ENCODE measurements at places on chromosomes 5 and 9.
A peak's percentile ranks its signal among the peaks of the same experiment; 100 is the strongest.

GRCh38 chr5:135978993-135979392 lies 24.2 kb upstream of the LECT2 start:
- no peak for DNase-seq

- no peak for DNase-seq
Measured at GRCh38 chr5:33369485-33370465, 71.0 kb upstream of the TARS1 start.

DNA sequence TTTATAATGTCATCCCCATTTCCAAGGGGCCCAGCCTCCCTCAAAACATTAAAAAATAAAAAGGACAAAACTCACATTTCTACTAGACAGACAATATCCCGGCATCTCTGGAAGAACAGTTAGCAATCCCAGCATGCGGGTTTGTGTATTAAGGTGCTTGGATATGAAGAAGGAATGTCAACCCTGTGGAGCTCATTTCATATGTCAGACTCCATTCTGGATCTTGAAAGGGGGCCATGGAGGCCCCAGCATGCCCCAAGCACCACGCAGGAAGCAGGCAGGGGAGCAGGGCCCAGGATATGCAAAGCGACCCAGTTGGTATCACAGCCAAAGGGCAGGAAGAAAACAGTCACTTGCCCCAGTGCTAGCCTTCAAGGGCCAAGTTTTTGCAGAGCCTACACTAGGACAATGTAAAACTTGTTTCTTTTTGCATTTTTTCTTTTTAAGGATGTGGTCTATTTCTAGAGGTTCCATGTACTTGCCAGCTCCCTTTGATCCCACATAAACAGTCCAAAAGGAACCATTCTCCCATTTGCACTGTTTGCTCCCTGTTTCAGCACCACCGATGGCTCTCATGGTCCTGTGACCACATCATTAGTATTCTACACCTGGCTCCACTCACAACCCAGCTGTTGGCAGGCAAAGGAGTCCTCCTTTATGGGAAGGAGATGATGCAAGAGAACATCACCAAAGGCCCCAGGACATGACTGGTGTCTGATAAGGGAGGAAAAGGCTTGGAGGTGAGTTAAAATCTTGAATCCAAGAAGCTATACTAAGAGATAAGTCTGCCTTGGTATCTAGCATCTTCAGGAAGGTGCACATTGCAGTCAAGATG lies 58.3 kb downstream of the FGF1 start:
- no peak for DNase-seq

DNA sequence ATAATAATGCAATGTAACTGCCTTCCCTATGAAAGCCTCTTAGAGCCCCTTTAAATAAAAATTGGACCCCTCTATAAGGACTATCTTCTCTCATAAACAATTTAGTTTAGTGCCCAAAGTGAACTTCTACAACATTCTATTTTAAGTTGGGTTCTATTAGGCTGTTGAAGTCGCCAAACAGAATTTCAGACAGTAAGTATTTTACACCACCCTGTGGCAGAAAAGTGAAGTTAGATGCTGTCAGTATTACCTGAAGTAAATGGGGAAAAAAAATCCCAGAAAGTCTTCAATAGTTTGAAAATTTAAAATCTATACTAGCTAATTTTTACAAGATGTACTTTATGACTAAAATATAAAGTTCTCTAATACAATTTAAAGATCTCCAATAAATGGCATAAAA lies 29.5 kb downstream of the CAAP1 start:
- peak; percentile 4 for DNase-seq

DNA sequence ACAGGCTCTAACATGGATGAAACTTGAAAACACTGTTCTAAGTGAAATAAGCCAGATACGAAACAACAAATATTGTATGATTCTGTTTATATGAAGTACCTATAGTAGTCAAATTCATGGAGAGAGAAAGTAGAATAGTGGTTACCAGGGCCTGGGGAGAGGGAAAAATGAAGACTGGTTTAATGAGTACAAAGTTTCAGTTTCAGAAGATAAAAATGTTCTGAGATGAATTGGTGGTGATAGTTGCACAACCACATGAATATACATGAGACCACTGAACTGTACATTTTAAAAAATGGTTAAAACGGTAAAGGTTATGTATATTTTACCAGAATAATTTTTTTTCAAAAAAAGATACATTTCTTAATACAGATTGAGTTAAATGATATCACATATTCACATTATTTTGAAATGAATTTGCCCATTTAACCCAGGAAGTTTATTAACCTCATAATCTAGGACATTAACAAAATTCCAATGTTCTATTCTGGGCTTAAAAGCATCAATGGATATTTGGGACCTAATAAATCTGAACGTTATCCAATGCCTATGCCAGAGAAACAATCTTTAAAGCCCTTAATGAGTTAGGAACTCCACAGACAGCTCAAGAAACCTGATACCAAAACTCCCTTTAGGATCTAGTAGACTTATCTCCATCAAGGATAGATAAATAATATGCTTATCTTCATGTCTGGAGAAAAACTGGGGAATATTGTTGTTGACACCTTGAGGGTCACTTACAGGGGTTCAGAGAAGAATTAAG lies 521.3 kb downstream of the EFNA5 start:
- peak; percentile 63 for DNase-seq

- peak; percentile 67 for DNase-seq
Measured at GRCh38 chr5:116137544-116138378, 52.9 kb downstream of the COMMD10 start.

GRCh38 chr9:137953683-137954438 lies 76.3 kb downstream of the CACNA1B start:
- DNase-seq = no peak

GRCh38 chr9:113999256-114000062 lies 78.6 kb downstream of the AMBP start:
- no peak for DNase-seq

DNA sequence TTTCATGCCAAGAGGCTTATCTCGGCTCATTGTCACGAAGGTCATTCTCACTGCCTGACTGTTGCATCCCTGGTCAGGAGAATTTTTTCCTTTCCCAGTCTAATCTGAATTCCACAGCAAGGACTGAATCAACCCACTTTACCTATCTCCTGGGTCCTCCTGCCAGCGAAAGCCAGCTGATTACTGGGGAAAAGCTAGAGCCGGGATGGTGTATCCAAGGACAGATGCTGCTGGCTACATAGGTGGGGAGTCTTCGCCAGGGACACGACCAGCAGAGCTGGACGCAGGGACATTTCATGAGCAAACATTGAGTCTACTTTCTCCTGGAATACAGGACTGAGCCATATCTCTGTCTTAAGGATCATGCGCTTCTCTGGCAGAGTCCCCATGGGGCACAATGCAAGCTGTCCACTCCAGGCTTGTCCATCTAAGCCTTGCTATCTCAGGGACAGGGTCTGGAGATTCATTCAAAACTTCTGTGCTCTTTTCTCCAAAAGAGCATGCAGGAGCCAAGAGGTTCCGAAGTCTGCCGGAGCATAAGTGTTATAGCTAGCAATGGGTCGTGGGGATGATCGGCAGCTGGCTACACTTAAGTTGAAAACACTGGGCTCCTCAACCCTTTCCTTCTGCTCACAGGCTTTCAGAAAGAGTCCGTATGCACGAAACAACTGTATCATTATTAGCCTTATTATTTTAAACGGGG lies 6.5 kb upstream of the HAND1 start:
- peak; percentile 23 for DNase-seq

GRCh38 chr5:50576265-50576664 lies 90.2 kb upstream of the PARP8 start:
- DNase-seq = no peak

- no peak for DNase-seq
Measured at GRCh38 chr5:66538126-66538525, 58.1 kb upstream of the MAST4 start.

GRCh38 chr5:135864503-135865435 lies 30.3 kb downstream of the SLC25A48 start:
- no peak for DNase-seq

GRCh38 chr9:14212077-14212476 lies 101.9 kb downstream of the NFIB start:
- no peak for DNase-seq

GRCh38 chr5:105639068-105639467 lies 2031.7 kb downstream of the EFNA5 start:
- peak; percentile 12 for DNase-seq

- no peak for DNase-seq
Measured at GRCh38 chr5:25995209-25995608, 1043.2 kb downstream of the CDH9 start.

DNA sequence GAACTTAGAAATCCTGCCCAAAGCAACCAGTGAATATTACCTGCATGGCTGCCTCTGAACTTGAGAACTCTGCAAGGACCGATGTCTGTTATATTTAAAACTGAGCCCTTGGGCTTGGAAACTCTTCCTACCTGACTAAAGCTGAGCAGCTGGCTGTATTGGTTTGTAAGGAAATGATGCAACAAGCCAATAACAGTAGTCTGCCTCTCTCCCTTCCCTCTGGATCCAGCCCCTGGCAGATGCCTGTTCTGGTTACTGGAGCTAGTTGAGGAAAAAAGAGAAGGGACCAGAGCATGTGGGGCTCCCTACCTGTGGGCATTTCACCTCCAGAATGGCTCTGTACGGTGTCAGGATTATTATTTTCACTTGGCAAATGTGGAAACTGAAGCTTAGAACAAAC lies 34.7 kb downstream of the SH3RF2 start:
- DNase-seq = no peak

- DNase-seq = no peak
Measured at GRCh38 chr5:115494570-115495289, 49.8 kb downstream of the FEM1C start.

DNA sequence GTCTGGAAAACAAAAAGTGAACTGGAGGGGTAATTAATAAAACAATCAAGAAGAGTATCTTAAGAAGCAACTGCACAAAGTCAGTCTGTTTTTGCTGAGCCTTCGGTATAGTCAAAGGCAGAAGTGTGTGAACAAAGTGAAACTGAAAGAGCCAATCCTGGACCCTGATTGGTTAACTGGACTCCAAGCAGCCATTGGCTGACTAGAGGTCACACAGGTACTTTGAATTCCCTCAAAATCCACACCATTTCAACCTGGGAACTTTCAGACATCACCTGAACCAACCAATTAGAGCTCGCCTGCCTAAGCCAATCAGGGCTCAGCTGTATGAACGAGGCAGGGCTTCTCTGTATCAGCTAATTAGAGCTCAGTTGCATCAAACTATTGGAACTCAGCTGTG lies 286.7 kb downstream of the TLE4 start:
- no peak for DNase-seq

- DNase-seq = no peak
Measured at GRCh38 chr9:3239240-3239639, 286.6 kb downstream of the RFX3 start.

GRCh38 chr5:146291421-146292074 lies 47.1 kb upstream of the POU4F3 start:
- peak; percentile 66 for DNase-seq

- peak; percentile 58 for DNase-seq
Measured at GRCh38 chr9:89380437-89381307, 62.4 kb downstream of the SECISBP2 start.

DNA sequence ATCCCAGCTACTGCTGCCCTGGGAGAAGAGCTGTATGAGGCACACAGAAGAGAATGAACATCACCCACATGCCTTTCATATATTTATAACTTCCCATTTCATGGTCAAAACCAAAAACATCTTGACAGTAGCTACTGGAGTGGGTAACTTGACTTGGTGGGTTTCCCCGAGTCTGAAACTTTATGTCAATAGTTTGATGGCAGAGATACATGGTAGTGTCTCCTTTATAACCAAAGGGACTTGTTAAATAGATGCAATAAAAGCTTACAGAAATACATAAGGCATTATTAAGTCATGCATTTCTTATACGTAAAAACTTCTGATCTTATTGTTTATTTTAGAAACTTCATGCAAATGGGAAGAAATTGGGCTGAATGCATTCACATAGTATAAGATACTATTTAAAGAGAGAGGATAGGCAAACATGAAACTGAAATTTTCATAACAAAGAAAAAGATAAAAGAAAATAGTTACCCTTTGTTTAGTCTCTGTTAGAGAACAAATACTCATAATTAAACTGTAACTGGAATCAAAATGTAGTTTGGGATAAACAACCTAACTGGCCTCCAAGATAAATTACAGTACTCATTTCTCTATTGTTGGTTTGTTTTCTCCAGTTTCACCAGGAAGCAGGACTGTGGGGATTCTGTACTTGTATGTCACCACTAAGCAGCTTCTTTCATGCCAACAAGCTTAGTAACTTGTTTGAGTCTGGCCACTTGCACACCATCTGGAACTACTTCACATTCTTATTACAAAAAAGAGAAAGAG lies 459.3 kb upstream of the MEF2C start:
- DNase-seq = no peak

GRCh38 chr5:76548525-76549229 lies 74.5 kb downstream of the F2RL2 start:
- peak; percentile 94 for DNase-seq

DNA sequence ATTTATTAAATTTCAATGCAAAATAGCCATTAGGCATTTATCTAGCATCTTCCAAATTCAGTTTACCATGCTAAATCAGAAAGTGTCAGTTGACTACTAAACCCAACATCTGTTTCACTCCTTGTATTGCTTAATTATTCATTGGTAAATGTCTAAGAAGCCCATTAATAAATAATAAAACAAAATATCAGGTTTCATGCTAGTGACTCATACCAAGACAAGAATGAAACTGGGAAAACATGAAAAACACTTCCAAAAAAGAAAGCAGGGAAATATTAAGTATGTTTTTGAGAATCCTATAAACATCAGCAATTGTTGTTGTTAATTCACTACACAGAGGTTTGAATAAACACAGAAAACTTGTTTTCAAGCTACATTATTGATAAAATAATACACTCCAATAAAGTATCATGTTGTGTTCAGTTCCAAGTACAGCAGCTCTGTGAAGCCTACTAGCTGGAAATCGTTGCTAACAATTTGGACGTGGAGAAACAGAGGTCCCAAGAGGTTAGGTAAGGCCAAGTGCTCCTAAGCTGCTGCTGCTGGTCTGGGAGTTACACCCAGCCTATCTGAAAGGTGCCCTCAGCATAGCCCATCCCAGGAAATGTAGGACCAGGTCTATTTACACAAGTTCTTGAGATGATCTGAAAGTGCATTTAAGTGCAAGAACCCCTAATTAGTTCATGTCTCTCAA lies 78.8 kb downstream of the GNAQ start:
- peak; percentile 47 for DNase-seq

GRCh38 chr5:12902611-12903010 lies 998.4 kb upstream of the CTNND2 start:
- DNase-seq = no peak

GRCh38 chr5:111755345-111755941 lies 1.6 kb downstream of the NREP start:
- DNase-seq = peak; percentile 54

GRCh38 chr5:172833686-172834414 lies at the start of gene ERGIC1:
Gene ERGIC1 (plus strand): TSS chr5:172834251. CDS start chr5:172834414, 163 bp downstream.
- peak; percentile 81 for DNase-seq

DNA sequence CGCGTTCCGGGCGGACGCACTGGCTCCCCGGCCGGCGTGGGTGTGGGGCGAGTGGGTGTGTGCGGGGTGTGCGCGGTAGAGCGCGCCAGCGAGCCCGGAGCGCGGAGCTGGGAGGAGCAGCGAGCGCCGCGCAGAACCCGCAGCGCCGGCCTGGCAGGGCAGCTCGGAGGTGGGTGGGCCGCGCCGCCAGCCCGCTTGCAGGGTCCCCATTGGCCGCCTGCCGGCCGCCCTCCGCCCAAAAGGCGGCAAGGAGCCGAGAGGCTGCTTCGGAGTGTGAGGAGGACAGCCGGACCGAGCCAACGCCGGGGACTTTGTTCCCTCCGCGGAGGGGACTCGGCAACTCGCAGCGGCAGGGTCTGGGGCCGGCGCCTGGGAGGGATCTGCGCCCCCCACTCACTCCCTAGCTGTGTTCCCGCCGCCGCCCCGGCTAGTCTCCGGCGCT lies at the start of gene DAPK1:
Gene DAPK1, plus strand, starts transcription at position 264 of the 442 bp plus-strand sequence. CDS start 1,211 bp downstream, outside the sequence.
- peak; percentile 65 for DNase-seq

- DNase-seq = peak; percentile 9
Measured at GRCh38 chr9:111872886-111873285, 23.7 kb upstream of the UGCG start.
